ENCODE measurements at places on chromosomes 2 and 18. TPM values are rescaled to one million over a fixed set of nuclear protein-coding genes. Genes with fewer than 3 reads are reported as not detected.

The KHK gene
- total RNA-seq = 1.4 TPM

- no peak for ATAC-seq
Observed at GRCh38 chr2:56077359-56077915, 106.4 kb upstream of the CCDC85A start.

The SPP2 gene
- total RNA-seq = not detected

DNA sequence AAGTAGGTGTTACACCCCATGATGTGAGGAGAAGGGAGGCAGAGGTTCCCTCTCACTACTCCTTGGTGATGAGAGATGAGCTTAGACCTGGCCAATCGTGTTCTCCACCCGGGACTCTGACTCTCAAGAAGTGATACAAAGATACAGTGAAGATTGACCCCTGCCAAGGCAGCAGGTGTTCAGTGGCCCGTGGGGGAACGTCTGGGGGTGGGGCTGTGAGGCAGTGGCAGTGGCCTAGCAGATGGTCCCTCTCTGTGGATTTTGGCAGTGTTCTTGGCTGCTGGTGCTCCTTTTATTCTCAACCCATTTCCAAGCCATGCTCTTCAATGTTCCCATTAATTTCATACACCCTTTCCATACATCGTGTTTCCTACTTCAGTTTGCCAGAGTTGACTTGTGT, 120.4 kb upstream of the NEDD4L start:
- ATAC-seq = no peak

Data from gastroesophageal sphincter (tissue), 4 donors.